ENCODE measurements at places on chromosomes 1 and 21.

DNA sequence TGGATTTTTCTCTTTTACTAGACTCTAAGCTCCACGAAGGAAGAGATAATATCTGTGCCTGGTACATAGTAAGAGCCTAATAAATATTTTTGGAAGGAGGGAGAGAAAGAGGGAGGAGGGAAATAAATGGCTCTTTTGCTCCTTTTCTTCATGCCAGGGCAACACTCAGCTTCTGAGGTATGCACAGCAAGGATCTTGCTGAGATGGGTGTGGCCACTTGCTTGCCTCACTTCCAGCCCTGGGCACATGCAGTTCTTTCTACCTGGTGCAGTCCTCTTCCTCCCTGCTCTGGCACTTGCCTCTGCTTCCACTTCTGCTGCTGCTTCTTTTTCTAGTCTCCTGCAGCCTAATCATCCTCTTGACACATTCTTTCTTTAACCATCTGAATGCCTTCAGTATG is 148.1 kb downstream of the FGGY start:
- no peak for DNase-seq

DNA sequence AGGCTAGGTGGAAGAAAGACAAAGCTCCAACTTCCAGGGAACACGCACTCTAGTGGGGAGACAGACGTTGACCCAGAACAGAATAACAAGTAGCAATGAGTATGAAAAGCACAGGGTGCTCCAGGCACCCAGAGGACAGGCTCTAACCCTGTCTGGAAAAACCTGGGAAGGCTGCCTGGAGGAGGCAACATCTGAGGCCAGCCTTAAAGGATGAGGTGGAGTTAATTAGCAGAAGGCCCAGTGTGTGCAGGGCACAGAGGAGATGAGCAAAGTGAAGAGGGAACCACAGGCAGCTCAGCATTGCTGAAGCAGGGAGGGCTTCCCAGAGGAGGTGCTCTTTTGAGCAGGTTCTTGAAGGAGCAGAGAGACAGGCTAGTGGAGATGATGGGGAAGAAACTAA is 126.7 kb upstream of the KLHDC7A start:
- DNase-seq = no peak

DNA sequence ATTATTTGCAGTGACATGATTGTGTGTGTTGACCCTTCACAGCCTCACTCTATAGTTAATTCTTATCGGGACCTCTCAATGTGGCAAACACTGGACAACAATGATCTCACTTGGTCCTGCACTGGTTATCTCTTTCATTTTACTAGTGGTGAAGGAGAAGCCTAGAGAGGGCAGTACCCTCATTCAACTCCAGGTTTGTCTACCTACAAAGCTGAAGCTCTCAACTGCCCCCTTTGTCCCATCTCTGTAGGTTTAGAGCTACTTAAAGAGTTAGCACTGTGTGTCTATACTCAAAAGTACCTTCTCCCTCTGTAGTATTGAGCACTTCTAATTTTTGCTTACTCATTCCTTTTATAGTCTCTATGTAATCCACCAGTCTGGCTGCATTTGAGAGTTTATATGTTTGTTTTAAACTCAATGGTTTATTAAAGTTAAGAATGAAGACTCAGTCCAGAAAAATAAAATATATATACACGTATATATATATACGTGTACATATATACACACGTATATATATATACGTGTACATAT is 40.9 kb upstream of the BCL9 start:
- DNase-seq = no peak

DNA sequence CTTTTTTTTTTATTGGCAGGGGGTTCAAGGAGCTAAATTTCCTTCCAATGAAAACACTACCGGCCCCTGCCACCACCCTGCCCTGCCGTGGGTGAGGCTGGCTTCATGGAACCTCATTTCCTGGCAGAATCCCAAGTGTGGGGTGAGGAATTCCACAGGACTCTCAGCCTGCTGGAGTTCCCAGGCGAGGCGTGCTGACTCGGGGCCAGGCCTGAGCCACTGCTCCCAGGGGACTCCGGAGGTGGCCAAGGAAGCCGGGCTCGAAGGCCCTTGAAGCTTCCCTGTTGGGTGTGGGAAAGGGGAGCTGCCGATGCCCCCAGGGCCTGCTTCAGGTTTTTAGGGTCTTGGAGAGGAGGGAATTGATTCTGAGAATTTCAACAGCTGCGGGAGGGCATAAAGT is 95.3 kb upstream of the ACTRT2 start:
- DNase-seq = no peak

GRCh38 chr21:46189959-46190490 is 5.8 kb upstream of the SPATC1L start:
- no peak for DNase-seq

DNA sequence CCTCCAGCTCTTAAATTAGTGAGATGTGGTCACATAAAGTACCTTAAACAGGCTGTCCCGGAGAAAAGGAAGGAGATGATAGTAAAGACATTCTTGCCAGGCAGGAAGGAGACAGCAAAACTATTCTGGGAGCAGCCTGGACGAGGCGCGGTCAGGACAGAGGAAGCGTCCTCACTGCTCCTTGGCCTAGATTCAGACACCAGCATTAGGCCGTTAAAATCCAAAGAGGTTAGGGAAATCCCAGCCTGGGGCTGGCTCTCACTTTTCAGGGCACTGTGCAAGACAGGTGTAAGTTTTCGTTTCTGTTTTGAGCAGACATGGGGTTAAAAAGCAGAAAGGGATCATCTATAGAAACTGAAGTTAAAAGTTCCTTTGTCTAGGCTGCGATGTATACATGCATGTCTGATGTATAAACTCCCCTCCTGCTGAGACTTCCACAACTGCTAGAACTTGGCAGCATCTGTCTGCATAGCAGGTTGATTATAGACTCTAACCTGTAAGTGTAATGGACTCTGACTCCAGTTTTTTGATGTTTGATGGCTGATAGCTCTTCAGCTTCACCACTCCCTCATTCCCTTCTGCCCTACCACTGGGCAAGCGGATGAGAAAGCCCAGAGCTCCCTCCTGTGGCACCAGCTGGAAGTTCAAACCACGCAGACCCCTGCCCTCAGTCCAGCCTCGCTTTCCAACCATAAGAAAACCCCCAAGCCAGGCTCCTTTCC is 21.5 kb downstream of the STPG1 start:
- DNase-seq = peak; percentile 70

- DNase-seq = no peak
These were observed 6.9 kb downstream of the PTPRF start for GRCh38 chr1:43537423-43538142.

DNA sequence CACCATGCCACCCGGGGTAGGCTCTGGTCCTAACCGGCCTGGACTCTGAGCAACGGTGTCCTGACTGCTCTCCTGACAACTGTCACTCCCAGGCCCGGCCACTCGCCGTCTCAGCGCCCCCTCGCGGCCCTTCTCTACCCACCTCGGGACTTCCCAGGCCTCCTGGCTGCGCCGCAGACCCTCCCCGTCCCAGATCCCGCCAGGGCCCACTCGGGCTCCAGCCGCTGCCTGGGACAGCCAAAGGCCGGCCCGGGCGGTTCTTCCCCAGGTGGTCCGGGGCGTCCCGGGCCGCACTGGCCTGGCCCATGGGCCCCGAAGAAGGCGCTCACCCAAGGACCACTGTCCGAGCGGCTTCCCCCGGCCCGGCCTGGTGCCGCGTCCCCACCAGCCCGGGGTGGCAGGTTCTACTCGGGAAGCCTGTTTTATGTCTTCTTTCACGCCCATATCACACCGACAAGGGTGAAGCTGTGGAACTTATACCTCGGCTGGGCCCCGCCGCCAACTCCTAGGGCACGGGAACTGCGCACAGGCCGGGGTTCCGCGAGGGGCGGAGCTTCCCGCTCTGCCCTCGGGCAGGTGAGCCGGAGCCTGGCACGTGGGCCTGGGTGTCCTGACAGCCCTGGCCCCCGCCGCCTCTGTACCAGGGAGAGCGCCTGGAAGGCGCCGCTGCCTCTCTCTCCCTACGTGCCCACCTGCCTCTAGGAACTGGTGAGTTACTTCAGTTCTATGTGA is 138.3 kb downstream of the TTLL7 start:
- DNase-seq = peak; percentile 20

DNA sequence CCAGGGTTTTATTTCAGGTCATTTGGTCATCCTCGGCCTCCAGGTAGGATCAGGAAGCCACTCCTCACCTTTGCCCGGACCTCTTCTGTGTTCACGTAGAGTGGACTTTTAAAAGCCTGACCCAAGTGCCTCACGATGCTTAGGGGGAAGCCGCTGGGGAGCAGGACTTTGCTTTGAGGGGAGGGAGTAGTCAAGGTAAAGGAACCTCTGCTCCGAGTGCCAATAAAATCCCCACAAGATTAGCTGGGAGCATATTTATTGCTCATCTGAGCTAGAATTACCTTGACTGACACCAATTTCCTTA is 603 bp upstream of the DHRS3 start:
- DNase-seq = no peak

DNA sequence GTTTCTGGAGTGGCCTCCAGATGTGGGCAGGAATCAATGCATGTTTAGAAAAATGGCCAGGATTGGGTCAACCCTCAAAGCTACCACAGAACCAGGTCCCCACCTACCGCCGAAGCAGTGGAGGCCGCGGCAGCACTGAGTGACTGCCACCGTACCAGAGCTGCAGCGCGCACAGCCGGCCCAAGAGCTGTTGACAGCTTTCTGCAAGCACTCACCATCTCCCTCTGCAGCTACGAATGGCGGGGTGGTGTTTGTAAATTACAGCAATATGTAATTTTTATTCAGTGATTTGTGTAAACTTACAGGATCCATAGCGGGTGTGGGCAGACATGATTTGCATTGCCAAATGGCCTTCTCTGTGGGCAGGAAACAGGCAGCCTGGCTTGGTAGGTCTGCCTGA is 96.4 kb downstream of the CAMK2N1 start:
- DNase-seq = no peak

- no peak for DNase-seq
These were observed 36.6 kb upstream of the PTPRC start for GRCh38 chr1:198601936-198602889.

- DNase-seq = no peak
These were observed 62.3 kb downstream of the NID1 start for GRCh38 chr1:236002572-236002971.

DNA sequence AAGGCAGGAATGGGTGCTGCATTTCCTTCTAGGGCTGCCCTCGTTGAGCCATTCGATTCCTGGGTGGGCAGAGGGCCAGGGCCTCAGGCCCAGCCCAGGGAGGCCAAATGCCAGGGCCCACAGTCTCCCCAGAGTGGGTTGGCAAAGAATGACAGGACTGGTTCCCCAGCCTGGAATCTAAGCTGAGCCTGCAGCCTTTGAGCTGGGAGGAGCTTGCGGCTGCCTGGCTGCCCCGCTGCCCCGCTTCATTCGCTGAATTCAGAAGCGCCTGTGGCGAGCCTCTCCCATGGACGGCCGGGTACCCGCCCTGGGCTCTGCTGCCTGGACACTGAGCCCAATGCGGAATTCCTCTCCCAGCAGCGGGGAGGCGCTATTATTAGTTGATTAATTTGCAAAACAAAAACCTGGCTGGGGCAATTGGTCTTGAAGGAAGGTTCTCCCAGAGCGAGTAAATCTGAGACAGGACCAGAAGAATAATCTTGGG is 32.3 kb upstream of the TARDBP start:
- DNase-seq = no peak

DNA sequence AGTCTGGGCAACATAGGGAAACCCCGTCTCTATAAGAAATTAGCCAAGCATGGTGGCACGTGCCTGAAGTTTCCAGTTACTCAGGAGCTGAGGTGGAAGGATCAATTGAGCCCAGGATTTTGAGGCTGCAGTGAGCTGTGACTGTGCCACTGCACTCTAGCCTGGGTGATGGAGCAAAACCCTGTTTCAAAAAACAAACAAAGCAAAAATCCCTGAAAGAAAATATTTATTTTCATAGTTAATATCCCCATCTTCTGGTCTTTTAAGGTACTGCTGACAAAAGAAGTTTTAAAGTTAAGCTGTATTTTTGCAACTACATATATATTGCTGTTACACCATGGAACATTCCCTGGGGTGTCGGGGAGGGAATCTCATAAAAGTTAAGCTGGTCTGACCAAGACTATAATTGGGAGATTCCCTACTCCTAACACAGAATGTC is 26.0 kb downstream of the VAMP4 start:
- no peak for DNase-seq

DNA sequence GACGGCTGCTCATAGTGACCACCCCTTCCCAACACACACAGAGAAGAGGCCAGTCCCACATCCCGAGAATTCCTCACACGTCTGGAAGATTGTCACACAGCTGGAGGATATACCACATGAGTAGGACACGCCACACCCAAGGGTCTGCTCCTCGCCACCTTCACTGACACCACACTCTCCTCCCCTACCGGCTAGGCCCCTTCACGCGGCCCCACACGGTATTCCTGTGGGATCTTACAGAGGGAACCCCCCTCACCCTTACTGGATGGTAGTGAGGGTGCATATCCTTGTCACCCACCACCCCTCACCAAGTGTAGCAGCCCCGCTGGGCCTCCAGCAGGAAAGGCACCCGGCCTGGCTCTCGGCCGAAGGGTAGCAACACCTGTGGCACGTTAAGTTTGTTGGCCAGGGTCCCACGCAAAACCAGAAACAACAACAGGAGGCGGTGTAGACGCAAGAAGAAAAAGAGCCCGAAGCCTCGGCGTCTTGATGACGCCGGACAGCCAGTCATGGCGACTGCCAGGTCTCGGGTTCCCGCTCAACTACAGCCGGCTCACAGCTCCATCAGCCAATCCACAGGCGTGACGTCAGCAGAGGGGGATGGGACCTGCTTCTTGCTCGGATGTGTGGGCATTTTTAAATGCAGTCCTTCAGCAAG is at the start of gene NUP210L:
Gene NUP210L, minus strand, starts transcription at position 540 of the 658 bp plus-strand sequence.
- DNase-seq = no peak

DNA sequence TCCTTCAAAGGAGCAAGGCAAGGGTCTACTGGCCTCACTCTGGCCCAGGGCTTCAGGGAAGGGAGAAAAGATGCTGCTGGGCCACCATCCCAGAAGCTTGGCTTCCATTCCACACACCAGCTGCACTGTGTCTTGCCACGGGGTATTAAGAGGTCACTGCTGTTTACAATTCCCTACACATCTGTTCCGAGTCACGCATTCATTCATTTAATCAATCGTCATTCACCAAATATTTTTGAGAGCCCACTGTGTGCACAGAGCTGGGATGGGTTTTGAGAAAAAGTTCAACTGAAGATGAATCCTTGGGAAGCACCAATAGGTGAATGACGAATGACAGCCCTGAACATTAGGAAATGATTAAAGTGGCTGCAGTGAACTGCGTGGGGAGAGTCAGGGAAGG is 101.7 kb downstream of the NAV1 start:
- no peak for DNase-seq

- no peak for DNase-seq
These were observed at the start of gene CR1 for GRCh38 chr1:207495801-207496792. TSS of gene CR1 (plus strand) at chr1:207496157. CDS start at chr1:207496268, 111 bp downstream.

DNA sequence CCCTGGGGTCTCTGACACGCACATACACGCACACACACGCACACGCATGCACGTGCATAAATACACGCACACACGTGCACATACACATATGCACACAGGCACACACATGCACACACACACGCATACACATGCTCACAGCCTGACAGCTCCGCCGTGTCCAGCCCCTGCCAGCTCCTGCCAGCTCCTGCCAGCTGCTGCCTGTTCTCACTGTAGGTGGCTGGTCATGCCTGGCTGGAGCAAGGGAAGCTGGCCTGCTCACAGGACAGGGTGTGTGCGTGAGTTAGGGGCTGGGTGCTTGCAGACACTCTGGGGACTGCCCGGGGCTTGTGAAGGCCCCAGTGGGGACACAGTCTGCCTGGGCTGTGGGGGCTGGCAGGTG is 4.9 kb downstream of the PLCH2 start:
- no peak for DNase-seq

- DNase-seq = no peak
These were observed 1.6 kb downstream of the GNPAT start for GRCh38 chr1:231242516-231243198.

GRCh38 chr1:47517946-47518345 is 80.1 kb downstream of the FOXD2 start:
- DNase-seq = no peak

- DNase-seq = no peak
These were observed 3.6 kb downstream of the TFF1 start for GRCh38 chr21:42362700-42363099.

All from NCI-H1436 (cell line).